Cardiac septum (tissue), 1 donor: ENCODE measurements at places on chromosomes 16 and 17.

DNA sequence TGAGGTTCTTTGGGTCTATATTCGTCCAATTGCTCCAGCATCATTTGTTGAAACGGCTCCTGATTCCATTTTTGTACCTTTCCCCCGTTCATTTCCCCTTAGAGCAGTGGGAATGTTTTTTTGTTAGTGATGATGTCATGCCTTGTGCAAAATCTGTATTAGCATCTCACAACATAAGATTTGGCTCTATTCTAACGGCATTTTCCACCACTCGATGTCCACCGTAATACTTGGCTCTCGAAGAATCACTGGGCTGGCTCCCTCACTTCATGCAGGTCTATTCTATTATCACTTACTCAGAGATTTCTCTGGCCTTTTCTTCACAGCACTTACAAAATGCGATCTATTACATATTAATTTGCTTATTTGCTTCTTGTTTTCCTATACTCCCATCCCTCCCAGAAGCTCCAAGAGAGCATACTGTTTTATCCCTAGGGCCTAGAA lies 571 bp upstream of the NME1 start:
- DNase-seq: no peak

GRCh38 chr16:11972128-11972527 lies 4.4 kb upstream of the SNX29 start:
- DNase-seq: no peak

- no peak for DNase-seq
Measured at GRCh38 chr17:38898812-38899348, 26.5 kb upstream of the LASP1NB start.

- DNase-seq: no peak
Measured at GRCh38 chr17:6994666-6995256, 1.1 kb upstream of the ALOX12 start.

DNA sequence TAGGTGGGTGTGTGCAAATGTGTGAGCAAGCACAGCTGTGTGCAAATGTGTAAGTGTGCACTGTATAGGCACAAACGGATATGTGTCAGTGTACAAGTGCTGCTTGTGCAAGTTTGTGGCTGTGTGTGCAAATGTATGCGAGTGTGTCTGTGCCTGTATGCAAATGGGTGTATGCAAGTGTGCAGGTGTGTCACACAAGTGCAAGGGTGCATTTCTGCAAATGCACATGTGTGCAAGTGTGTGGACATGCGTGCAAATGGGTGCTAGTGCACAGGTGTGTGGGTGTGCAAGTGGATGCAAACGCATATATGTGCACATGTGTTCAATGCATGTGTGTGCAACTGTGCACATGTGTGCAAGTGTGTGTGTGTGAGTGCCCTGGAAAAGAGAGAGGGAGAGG lies 76.5 kb upstream of the TNRC6C start:
- no peak for DNase-seq
